ENCODE measurements at places on chromosomes 11 and 22.

DNA sequence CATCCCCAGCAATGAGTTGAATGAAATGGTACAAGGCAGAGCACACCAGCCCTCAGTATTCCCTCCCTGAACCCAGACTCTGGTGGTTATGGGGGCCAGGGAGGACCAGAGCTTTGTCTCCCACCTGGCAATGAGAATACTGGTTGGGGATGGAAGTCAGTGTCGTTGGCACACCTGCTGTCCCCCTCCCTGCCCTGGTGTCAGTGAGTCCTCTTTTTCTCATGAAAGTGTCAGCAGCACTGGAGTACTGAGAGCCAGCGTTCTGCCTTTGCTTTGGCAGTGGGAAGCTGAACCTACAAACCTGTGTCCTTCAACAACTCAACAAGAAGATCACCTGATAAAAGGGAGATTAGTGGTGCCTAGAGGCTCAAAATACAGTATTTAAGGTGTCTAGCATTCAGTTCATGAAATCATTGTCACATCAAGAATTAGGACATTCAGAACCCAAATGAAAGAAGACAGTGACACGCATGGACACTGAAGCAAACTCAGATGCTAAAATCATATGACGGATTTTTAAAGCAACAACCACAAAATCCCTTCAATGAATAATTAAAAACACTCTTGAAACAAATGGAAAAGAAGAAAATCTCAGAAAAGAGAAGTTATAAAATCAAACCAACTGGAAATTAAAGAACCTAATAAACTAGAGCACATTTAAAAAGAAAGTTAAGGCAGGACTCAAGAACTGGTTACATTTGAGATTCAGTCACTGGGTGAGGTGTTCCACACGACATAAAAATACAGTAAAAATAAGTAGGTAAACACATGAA lies 77.5 kb upstream of the VPREB1 start:
- no peak for DNase-seq

DNA sequence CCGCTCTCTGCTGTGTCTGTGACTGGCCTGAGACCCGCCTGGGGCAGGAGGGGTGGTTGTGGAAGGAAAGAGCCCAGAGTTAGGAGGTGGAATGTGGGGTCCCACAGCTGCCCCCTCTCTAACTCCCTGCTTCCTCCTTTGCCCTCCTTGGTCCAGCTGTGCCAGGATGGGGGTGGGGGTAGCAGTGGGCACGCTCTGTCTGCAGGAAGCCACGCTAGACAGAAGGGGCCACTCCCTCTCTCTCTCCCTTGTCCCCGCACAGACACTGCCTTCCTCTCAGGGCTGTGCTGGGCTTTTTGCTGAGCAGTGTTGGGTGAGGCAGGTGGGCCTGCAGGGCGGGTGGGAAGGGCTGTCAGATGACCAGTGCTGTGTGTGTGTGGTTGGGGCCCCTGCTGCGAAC lies 2.0 kb upstream of the SOX10 start:
- DNase-seq: no peak

DNA sequence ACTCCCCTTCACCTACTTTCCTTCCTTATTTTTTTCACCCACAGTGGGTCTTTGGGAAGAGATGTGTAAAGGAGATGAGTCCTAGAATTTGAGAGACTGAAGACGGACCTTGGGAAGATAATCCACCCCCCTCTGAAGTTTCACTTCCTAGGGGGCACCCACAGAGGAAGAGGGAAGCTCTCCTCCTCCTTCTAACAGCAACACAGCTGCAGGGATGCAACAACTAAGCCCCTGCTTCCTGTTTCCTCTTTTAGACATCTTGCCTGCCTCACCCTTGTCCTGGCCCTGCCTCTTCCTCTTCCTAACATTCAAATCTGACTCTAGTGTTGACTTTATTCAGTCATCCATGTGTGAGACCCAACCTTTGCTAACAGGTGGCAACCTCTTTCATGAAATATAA lies 424.6 kb downstream of the BUD13 start:
- DNase-seq: peak; percentile 28

DNA sequence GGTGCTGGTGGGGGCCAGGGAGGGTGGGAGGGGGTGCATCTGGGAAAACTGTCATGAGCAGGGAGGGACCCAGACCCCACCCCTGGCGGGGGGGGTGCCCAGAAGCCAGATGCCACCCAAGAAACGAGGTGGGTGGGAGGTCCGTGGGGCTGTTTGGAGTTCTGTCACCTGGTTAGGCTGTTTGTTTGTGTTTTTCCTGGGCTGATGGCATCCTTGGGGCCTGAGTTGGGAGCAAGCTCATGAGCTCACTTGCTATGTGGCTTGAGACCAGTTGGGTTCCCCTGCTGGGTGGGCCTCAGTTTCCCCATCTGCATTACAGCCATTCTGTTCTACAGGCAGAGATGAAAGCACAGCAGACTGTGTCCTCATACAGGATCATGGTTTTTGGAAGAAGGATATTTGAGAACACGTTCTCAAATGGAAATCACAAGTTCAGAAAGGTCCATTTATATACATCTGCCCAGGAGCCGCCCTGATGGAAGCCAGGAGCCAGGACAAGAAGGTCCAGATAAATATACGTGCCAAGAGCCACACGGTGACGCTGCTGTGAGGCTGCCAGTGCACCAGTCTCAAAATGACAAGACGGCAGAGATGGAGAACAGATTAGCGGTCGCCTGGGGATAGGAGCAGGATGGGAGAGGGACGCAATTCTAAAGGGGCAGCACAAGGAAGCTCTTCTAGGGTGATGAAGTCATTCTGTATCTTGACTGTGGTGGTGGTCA lies 312.9 kb downstream of the MN1 start:
- no peak for DNase-seq

- DNase-seq: peak; percentile 67
Observed at GRCh38 chr22:30705710-30706651, 11.3 kb downstream of the OSBP2 start.

DNA sequence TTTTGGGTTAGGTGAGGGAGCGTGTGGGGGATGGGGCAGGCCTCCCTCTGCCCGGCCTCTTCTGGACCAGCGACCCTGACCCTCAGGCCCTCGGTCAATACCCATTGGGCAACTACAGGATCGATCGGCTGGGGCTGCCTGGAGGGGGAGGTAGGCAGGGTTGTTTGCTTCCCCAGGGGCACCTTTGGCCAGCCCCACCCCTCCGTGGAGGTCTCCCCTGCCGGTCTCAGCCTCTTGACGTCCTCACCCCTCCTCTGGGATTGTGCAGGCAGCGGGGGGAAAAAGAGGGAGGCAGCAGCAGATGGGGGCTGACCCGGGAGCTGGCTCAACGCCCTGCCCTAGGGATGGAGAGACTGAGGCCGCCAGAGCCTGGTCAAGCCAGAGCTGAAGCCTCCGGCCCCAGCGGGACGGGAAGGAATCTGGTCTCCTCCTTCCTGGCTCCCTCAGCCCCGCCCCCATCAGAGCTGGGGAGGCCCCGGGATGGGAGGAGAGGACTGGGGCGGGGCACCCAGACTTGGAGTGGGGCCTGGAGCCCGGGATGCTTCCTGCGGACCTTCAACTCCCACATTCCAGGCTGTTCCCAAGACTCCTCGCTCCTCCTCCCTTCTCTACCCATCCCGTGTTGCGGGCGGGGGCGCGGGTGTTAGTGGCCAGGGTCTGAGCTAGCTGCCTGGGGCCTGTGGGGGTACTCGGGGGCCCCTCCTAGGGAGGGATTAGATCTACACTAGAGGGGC lies 14.4 kb upstream of the CDC42EP1 start:
- no peak for DNase-seq

DNA sequence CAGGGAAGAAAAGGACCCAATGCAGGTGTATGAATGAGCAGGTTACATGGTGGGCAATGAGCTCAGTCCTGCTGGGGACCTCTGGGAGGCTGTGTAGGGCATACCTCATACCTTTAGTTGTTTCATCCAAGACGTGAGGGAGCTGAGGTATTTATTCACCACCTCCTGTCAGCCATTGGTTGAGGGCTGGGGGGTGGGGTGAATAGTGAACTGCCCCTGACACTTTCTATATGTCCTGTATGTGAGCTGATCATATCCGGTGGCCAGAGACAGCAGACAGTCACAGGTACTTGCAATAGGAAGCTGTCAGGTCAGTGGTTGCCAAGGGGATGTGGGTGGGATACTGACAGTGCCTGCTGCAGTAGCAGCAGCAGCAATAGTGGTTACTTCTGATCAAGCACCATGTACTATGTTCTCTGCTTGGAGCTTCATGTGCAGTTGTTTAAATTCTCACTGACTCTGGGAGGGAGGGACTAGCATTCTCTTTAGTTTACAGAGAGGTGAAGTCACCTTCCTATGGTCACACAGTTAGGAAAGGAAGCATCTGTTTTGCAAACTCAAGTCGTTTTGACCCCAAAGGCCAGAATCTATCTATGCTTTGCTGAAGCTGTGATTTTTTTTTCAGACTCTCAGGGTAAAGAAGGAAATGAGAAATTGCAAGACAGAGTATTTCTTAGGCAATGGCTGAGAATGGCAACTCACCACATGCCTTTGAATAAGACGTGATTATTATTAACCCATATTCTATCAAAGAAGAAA lies 54.0 kb downstream of the MIAT start:
- DNase-seq: no peak

- no peak for DNase-seq
Observed at GRCh38 chr11:123474994-123475393, 44.9 kb downstream of the GRAMD1B start.

DNA sequence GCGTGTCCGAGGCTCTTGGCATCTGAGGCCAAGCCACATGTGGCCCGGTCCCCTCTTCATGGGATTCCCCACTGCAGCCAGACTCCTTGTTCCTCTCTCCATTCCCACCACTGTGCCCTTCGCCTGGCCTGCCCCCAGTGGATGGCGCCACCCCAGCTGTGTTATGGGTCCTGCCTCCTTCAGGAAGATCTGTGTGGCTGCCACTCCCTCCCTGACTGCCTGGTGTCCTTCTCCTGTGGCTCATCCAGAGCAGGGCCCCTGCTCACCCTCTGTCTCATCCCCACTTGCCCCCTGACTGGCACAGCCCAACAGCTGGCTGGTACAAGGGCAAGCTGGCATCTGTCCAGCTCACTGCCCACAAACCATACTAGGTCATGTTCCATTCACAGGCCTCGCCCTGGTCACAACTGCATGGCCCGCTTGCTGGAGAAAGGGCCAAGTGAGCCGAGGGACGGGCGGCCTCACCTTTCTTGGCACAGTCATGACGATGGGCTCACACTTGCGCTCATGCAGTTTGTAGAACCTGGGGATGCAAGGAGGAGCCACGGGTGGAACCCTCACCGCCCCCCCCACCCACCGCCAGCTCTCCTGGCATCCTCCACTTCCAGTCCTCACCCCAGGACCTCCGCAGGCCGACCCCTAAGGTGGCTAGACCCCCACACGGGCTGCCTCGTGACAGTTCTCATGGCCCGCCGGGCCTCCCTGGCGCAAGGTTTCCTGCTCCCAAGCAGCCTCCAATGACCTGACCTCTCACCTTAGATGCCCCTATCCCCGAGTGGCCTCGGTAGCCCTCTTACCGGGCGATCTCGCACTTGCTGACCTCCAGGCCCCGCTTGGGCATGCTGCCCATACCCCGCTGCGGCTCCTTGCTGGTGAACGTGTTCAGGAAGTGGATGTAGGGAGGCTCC lies 2.1 kb upstream of the PTPRCAP start:
- DNase-seq: no peak

- no peak for DNase-seq
Observed at GRCh38 chr11:120391854-120392253, 55.6 kb downstream of the ARHGEF12 start.

- DNase-seq: no peak
Observed at GRCh38 chr11:13763341-13763740, 94.9 kb downstream of the FAR1 start.

- no peak for DNase-seq
Observed at GRCh38 chr22:32318361-32318760, 39.3 kb upstream of the RFPL3 start.

- DNase-seq: no peak
Observed at GRCh38 chr11:65958774-65959420, 2.6 kb upstream of the SART1 start.

DNA sequence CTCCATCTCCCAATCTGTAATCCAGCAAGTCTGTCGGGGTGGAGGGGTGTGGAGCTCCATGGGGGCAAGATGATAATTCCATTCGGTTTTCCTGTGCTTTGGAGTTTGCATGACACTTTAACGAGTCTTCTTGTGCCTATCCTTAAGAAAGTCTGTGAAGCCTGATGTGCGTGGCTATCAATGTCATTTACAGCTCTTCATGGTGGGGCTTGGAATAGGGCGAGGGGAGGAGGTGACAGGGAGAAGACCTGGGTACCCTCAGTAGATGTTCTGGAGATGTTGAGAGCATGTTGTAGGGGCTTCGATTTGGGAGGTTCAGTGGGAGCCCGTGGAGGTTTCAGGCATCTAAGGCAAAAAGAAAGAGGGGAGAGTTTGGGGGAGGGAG lies 579 bp upstream of the PHLDB1 start:
- DNase-seq: peak; percentile 34

- no peak for DNase-seq
Observed at GRCh38 chr11:40161854-40162410, 1297.5 kb downstream of the LRRC4C start.

GRCh38 chr22:30327864-30328345 lies 1.2 kb upstream of the TBC1D10A start:
- DNase-seq: no peak

DNA sequence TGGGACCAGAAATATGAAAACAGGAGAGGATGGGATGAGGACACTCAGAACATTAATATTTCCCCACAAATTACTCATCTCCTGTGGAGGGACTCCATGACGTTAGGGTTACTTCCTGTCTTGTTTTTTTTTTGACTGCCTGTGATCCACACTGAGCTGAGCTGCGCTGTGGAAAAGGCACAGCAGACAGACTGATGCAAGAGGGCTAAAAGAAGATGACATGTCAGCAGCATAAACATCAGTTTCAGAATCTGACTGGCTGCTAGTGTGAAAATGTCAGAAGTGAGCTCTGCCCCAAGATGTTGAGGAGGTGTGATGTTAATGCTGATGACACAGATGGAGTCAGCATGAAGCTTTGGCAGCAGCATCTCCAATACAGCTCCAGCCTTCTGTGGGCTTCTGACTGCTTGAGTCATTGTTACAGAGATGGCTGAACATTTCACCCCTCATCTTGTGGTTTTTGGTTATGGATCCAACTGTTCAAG lies 286.8 kb downstream of the BLID start:
- no peak for DNase-seq

- no peak for DNase-seq
Observed at GRCh38 chr11:43517518-43517917, 158.8 kb downstream of the TTC17 start.

DNA sequence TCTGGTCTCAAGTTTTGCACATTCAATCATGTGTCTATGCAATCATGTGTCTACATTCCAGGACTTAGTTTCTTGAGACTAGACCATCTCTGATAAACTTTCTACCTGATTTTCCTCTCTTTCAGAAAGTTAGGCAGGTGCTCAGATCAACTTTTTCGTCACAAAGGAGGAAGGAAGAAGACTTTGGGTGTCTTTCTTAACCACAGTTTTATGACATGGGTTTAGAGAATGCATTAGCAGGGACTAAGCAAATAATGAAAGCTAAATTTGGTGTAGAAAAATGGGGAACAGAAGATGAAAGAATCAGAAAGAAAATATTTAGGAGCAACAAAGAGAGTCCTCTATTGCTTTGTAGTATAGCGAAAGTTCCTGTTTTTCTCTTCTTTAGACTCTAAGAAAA lies 7.7 kb upstream of the GLYATL1B start:
- no peak for DNase-seq
